WTC11 (cell line): ENCODE measurements at places on chromosomes 6 and 20.

DNA sequence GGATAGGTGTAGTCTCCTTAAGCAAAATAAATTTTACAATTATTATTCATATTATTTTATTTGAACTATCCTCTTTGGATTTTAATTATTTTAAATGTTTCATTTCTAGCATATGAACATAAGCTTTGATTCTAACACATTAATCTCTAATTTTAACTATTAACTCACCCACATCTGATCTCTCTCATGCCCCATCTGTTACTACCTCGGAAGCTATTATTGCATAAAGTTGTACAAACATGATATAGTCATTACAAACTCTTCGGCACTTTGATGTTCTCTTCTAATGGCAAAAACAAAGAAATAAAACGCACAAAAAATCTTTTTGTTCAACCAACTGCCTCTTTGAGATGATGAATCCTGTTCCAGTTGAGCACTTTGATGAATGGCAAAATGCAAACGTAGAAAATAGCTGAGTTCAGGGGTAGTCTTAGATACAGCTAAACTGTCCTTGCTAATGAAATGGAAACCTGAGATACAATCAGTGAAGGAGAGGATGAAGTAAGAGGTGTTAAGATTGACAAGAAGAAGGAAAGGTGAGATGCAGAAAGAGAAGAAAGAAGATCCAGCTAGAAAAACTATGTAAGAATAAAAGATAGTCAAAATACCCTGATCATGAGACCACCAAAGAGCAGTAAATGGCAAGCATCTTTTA, 41.1 kb downstream of the EPM2A start:
- DNase-seq, result no peak

GRCh38 chr6:139152088-139152891, 17.4 kb downstream of the HECA start:
- no peak for DNase-seq

DNA sequence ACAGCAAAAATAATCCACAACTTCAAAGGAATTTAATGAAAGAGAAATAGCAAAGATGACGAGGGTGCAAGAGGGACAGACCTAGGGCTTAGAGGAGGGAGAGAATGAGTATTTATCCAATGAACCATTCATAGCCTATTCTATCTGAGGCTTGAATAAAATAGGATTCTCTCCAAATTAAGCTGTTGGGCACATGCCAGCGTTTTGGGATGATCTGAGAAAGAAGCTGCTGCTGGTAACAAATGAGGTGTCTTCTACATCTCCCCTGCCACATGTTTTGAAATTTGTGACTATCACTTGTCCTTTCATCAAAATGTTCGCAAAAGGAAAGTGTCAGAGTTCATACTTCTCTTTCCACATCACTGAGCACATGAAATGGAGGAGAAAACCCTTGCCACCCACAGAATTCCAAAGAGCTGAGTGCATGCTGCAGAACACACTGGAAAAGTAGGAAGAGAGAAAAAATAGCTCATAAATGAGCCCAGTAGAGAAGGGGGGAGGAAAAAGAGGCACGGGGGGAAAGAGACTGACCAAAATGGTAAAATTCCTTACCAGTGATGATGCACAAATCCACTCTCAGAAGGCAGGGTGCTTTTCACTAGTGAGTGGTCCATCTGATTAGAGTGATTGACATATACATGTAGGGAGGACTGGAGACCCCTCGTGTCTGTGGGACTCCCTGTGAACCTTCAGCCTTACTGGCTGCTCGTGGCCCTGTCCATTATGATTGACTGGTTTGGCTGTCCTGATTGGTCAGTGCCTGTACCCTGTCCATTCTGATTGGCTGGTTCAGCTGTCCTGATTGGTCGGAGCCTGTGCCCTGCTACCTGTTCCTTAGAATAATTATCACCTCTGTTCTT, 180.5 kb downstream of the OGFRL1 start:
- DNase-seq, result no peak

GRCh38 chr6:12111363-12111670, 99.2 kb downstream of the HIVEP1 start:
- no peak for DNase-seq

DNA sequence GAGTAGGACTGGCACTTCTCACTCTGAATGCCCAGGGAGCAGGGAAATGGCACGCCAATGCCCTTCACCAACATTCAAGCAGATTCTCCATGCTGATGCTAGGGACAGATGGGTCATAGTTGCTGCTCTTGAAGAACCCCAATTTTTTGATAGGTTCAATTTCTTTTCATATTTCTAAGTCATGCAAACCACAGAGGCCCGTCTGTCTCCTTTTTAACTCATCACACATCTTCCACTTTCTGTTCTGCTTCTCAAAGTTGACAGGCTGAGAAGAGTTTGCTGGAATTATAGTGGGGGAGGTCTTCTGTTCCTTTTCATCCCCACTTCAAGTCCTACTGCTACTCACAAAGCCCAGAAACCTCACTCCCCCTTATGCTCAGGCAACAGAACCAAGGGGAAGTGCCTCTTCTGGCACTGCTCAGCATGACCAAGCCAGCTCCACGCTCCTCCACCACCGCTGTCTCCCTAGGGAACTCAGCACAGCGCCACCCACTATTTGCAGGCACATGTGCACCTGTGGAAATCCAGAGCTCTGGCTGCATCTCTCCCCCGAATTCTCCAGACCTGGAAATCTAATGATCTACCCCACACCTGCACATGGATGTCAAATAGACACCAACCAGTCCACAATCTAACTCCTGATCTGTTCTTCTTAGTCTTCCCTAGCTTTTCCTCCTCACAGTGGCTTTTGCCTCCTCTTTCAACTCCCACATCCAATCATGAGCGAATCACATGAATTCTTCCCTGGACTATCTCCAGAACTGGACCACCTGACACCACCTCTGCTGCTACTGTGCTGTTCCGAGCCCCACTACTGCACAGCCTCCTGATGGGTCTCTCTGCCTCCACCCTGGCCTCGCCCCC, 10.7 kb downstream of the ZBTB24 start:
- DNase-seq, result no peak

GRCh38 chr20:34693414-34693813, 10.7 kb upstream of the TP53INP2 start:
- no peak for DNase-seq

DNA sequence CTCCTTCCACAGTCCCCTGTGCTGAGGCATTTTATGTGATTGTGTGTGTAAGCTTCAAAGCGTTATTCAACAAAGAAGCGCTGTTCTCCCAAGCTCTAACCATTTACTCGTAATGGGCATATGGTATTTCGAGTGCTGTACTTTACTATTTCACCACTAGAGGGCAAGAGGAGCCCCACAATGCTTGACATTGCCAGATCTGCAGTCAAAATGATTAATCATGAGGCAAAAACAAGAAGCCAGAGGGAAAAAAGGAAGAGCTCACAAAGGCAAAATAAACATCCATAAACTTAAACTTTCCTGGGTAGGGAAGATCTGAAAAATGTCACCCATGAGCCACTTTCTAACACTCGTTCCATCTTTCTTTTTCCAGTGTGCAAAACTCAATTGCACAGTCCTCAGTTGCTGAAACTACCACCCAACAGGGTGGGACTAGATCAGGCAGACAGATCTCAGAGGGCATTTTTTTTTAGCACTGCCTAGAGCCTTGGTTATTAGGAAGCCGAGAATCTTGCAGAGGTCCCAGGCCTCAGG, 215.0 kb upstream of the PLCB4 start:
- no peak for DNase-seq

DNA sequence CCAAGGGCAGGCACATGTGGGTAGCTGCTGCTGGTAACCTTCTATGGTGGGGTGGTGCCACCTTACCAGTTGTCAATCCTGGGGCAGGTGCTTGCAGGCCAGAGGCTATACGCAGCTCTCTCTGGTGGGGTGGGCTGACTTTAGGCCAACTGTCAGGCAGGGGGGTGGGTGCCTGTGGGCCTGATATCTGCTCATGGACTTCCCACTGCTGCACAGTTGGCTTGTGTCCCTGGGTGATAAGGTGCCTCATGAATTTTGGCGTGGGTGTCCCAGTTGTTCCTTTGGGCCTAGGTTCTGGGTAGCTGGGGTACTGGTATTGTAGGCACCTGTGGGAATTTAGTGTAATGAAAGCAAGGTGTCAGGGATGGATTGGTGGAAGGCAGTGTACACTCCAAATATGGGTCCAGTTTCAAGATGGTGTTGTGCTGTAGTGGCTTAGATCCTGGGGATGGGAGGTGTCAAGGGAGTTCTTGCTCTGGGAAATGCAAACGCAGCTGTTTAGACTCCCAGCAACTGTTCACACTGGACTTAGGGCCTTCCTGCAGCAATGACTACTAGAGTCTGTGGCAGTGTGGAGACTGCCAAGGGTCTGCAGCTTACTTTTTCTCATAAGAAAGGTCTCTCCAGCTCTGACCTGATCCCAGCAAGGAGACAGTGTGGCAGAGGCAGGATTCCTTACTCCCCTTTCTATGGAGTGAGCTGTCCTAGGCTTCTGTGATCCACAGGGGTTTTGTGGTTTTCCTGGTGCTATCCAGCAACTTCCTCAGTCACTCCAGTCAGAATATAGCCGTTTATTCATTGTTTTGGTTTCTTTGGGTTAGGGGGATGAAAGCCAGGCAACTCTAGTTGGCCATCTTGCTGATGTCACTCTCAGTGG, 128.2 kb downstream of the CRYBG1 start:
- DNase-seq, result no peak

DNA sequence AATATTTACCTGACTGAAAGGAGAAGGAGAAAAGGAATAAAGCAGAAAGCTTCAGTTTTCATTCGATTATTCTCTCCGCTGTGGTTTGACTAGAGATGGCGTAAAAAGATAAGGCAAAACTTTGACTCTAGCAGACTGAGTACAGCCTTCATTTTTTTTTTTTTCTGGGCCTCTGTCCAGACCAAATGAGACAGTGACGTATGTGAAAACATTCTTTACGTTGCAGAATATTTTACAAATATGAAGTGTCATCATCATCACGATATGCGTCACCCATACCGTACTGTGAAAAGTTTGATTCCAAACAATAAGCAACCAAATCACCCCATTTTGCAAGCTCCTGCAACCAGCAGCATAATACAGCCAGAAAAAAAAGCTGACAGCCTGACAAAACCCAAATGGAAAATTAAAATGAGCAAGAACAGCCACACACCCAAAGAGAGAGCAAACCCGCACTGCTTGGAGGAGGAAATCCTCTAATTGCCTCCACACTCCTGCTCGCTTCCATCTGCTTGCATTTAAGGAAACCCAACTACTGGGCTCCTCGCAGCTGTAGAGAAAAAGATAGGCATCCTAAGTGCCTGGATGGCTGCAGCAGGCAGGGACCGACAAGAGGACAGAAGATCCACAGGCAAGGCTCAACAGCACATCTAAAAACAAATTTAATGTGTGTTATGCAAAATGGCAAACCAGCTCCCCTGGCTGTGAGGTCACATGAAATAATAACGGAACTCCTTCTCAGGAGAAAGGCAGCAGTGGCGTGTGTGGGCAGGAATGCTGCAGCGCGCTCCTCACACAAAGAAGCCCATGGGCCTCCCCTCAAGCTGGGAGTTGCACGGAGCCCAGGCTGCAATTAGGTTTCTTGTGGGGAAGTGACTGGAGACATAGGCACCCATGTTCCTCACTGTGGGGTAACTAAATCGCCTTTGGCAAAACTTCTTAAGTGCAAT, 113.1 kb downstream of the FYN start:
- no peak for DNase-seq

DNA sequence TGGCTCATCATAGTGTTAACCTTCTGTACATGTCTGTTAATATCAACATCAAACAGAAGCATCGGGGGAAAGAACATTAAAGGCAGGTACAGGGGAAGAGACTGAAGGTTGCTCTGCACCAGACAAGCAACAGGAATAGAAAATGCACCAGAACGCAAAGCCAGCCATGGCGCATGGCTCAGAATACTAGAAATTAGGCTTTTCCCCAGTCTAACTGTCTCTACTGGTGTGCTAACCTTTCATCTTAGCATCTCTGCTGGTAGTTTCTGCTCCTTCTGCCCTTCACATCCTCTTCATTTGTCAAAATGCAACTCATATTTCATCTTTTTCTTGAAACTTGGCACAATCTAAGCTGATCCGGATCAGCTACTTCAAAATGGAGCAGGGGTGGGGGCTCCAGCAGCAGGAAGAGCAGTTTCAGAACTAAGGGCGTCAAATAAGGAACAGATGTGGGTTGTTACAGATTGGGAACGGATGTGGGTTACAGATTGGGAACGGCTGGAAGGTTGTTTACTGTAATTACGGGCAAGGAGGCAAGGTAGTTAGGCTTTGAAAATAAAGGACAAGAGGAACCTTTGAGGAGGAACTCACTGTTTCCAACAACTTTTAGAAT, 13.1 kb upstream of the RNASET2 start:
- DNase-seq, result no peak

DNA sequence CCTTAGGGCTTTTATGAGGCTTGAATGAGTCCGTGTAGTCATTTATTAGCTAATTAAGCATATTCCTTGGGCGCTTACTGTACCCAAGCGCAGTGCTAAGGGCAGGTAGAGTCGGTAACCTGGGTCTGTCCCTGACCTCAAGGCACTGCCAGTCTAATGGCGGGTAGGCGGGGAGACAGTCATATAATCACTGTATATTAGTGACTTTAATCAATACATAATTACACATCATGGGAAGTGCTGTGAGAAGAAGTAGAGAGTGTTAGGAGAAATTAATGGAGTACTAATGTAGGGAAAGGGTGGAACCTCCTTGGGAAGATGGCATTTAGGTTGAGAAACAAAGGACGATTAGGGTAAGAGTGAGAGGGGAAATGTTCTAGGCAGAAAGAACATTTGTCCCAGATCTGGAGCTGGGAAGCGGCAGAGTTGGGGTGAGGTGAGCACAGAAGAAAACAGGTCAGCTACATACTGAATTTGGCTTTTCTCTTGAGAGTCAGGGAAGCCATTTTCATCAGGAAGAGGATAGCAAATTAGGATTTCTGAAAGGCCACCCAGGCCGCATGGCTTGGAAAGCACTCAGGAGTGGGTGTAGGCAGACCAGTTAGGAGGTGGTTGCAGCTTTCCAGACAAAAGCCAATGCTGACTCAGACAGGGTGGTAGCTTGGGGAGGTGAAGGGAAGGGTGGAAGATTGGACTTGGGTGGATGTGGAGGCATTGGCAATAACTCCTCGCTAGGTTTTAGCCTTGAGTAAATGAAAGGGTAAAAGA, 954 bp upstream of the BLCAP start:
- DNase-seq, result no peak

DNA sequence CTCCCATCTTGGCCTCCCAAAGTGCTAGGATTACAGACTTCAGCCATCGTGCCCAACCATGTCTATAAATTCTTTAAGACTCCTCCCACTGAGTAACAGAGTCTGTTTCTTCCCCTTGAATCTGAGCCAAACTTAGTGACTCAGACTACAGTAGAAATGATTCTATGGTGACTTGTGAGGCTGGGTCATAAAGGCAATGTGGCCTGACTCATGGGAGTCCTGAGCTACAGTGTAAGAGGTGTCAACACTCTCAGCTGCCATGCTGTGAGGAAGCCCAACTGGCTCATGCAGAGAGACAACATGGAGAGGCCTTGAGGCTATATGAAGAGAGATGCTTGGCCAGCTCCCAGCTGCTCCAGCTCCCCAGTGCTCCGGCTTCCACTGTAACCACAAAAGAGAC, 5.2 kb upstream of the NRSN2 start:
- no peak for DNase-seq

GRCh38 chr20:44849703-44850102, 35.8 kb upstream of the YWHAB start:
- no peak for DNase-seq
